OCI-LY7 (cell line): ENCODE measurements at places on chromosomes 5 and 9. TPM values are rescaled to one million over a fixed set of nuclear protein-coding genes. Genes with fewer than 3 reads are reported as not detected.

FOXD4L5 gene
- 0.93 and 1.5 TPM in 2 replicates for total RNA-seq

DNA sequence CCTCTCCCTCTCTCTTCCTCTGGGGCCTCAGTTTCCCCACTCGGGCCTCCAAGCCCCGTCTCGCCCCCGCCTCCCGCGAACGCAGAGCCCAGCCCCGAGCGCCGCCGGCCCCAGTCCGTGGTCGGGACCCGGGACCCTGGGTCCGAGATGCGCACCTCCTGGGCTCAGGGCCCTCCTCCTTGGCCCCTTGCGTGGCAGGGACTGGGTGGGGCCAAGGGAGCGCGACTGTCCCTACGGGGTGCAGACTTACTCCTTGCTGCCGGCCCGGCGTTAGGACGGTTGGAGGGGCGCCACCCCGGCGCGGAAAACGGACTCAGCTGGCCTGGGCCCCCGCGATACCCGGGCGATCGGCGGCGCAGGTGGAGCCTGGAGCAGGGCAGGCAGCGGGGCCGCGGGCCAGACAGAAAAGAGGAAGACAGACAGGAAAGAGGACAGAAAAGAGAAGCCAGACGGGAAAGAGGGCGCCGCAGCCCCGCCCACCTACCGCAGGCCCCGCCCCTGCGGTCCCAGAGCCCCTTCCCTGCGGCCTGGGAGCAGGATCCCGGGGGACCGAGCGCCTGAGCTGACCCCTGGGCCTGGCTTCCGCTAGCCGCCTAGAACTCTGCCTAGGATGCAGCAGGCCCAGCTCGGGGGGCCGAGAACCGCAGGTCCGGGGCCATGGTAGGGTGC is at the start of gene GBGT1:
GBGT1 (minus strand) TSS at position 411 of the 669 bp plus-strand sequence. CDS start 1,502 bp downstream, outside the sequence.
- peak; percentile 48 for DNase-seq

DNA sequence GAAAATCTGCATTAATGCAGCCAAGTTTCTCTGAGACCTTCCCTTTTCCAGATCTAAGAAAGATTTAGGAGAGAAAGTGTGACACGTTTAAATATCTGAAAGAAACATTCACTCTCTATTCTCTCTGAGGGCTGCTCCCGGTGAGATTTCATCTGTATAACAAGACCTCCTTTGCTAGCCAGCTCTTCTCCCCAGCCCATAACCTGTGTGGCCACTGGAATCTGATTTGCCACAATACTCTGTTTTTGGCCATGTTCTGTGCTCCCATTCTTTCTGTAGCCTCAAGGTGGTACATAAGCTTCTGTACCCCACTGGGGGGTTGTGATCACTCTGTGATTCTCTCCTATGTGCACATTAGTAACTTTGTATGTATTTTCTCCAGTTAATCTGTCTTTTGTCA is 291.0 kb upstream of the SEMA6A start:
- DNase-seq = no peak

LCN9 gene
- not detected in 2 replicates for total RNA-seq

GRCh38 chr5:74226716-74227485 is 413.6 kb downstream of the ENC1 start:
- DNase-seq = no peak

DNA sequence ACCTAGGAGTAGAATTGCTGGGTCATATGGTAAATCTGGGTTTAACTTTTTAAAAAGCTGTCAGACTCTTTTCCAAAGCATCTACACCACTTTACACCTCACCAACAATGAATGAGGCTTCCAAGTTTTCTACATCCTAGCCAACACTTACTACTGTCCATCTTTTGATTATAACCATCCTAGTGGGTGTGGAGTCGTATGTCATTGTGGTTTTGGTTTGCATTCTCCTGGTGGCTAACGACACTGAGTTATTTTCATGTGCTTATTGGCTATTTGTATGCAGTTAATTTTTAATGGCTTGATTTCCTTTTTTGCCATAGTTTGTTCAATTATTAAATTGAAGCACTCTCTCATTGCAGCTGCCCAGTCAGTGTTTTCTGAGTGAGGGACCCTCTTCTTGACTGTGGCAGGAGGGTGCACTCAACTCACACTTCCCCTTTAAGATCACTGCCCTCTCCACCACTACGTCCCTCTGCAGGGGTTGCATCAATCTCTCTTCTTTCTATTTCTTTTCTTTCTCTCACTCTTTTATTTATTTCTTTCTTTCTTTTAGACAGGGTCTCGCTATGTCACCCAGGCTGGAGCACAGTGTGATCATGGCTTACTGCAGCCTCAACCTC is 182.3 kb downstream of the C9orf152 start:
- DNase-seq = no peak

GRCh38 chr9:90219548-90220118 is 423.0 kb downstream of the DIRAS2 start:
- peak; percentile 19 for DNase-seq

- no peak for DNase-seq
Observed at GRCh38 chr5:15676591-15676990, 176.6 kb downstream of the FBXL7 start.

GRCh38 chr5:42483472-42484154 is 60.4 kb downstream of the GHR start:
- DNase-seq = no peak

- no peak for DNase-seq
Observed at GRCh38 chr9:12666813-12667212, 26.4 kb upstream of the TYRP1 start.

DNA sequence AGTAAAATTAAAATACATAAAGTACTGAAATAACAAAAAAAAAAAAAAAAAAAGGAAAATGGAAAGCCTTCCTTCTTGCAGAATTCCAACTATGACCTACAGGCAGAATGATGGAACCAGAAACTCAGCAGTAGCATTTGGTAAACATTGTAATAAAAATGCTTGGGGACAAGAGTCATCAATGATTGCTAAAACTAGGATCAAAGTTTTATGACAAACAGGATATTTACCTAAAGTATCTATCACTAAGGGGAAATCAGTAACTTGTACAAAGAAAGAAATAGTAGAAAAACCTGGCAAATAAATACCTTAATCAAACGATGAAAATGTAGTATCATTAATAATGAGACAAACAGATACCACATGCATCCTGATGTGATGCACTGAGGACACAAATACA is 17.5 kb downstream of the ERMP1 start:
- no peak for DNase-seq

ZSWIM6 gene
- total RNA-seq = 0.17 and 0.18 TPM in 2 replicates

DNA sequence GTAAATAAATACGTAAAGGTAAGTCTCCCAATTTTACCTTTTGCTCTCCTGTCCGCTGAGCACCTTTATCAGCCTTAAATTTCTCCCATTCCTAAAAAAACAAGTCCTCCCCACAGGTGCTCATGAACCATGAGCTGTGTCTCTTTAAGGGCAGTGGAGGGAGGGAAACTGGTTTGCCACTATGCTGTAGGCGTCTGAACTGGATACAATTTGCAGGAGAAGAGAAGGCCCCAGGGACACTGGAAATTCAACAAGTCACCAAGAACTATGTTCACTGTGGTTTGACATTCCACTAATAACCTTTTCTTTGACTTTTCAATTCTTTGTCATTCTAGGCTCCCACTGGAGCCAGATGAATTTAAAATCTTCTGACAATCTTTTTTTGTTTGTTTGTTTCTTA is 72.2 kb downstream of the LHFPL2 start:
- no peak for DNase-seq

GRCh38 chr9:99438596-99438995 is 216.5 kb downstream of the SEC61B start:
- DNase-seq = no peak
